ENCODE measurements at places on chromosomes 16 and 17. TPM values are rescaled to one million over a fixed set of nuclear protein-coding genes. Genes with fewer than 3 reads are reported as not detected.

Gene SLC52A1
- total RNA-seq = 0.69 TPM

Gene EIF3CL
- 111 TPM for total RNA-seq

Gene SCNN1B
- 0.73 TPM for total RNA-seq

Gene UMOD
- not detected for total RNA-seq

Gene SPHK1
- 191 TPM for total RNA-seq

Gene RANBP10
- total RNA-seq = 10.3 TPM

Gene CRHR1
- total RNA-seq = not detected

Gene DNASE1L2
- total RNA-seq = not detected

Gene KRT15
- 18.9 TPM for total RNA-seq

Gene CSF3
- total RNA-seq = 11.3 TPM

Data from mammary microvascular endothelial cell (primary cell).